ENCODE measurements at places on chromosomes 2 and 18. TPM values are rescaled to one million over a fixed set of nuclear protein-coding genes. Genes with fewer than 3 reads are reported as not detected.
A peak's percentile ranks its signal among the peaks of the same experiment; 100 is the strongest.

Gene AQP12A
- total RNA-seq: not detected

Gene SCTR
- not detected for total RNA-seq

Gene FAM110C
- 39.2 TPM for total RNA-seq

DNA sequence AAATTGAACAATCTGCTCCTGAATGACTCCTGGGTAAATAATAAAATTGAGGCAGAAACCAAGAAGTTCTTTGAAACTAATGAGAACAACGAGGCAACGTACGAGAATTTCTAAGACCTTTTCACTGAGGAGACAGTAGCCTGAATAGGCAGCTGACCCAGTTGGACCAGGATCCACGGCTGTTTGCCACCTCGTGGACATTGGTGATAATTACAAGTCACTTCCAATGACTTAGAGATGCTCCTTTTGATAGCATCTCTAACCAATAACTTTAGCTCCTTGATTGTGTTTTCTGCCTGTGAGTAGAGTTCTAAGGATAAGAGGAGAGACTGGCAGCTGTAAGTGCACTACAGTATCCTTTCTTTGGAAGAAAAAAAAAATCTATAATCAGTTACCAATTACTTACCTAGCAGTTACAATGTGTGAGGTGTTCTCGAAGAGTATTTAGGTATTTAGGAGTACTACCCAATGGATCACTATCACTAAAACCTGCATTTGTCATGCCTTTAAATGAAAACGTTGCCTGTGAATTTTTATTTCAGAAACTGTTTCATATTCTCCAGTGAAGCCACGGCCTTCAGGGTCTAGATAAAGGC is 31.3 kb upstream of the CNTNAP5 start:
- peak; percentile 61 for DNase-seq

GRCh38 chr2:31271851-31272267 is 37.9 kb downstream of the EHD3 start:
- no peak for DNase-seq

GRCh38 chr2:16235747-16236146 is 295.4 kb downstream of the MYCN start:
- no peak for DNase-seq

GRCh38 chr2:105522645-105523044 is 123.8 kb upstream of the FHL2 start:
- DNase-seq: no peak

- peak; percentile 66 for DNase-seq
Measured at GRCh38 chr18:9771261-9771976, 63.3 kb downstream of the RAB31 start.

DNA sequence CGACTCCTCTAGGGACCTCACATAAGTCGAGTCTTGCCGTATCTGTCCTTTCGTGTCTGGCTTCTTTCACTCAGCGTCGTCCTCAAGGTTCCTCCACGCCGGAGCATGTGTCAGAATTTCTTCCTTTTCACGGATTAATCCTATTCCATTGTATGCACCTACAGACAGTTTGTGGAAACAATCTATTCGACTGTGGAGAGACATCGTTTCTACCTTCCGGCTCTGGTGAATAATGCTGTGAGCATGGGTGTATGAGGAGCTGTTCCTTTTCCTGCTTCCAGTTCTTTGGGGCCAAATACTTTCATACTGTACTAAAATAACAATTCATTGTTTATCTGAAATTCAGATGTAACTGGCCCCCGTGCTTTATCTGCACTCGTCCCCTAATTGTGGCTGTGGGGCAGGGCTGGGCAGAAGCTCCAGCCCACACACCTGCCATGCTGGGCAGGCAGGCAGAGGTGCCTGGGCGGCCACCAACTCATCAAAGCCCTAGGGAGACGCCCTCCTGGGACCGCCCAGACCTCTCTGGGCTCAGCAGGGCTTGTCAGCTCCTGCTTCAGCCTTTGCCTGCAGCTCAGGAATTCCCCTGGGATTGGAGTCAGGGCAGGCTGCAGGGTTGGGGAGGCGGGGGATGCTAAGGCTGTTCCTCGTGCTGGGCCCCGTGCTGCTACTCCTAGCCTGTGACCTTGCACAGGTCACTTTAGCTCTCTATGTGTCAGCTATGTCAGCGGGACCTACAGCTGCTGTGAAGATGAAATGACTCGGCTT is 14.5 kb downstream of the GPC1 start:
- DNase-seq: no peak

DNA sequence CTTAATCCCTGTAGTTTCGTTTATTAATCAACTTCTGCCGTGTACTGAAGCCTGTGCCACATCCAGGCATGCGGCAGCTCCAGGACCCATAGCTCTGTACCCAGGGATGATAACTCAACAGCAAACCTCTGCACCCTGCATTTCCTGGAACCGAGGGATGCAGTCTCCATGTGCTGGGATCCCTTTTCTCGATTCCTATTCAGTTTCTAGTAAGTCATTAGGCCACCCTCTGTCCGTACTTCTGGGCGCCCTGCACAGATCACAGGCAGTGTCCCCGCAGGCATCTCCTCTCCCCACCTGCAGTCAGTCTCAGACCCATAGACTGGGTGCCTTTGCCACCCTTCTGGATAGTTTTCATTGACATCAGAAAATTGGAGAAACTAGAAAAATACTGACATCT is 18.8 kb downstream of the TMEM18 start:
- DNase-seq: no peak

DNA sequence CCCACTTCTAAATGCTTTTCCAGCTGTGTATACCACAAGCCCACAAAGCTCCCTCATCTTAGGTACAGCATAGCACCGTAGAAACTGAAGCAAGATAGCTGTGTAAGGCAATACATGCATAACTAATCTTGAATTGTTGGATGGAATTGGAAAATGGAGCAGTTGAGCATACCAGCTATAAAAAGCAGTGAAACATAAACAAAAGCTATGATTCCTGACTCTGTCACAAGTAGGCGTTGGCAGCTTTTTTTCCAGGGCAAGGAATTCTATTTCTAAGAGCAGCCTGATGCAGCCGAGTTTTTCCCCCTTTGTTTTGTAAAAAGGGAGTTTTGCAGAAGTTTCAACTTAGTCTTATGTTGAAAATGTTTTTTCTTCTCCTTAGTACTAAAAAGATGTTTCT is 32.4 kb downstream of the MOGAT1 start:
- no peak for DNase-seq

Measured in Peyer's patch (tissue), 4 donors.